SHP77 treated with DMSO at 0.1 percent for 48 hours (cell line): ENCODE measurements at places on chromosomes 16 and 17.

GRCh38 chr17:71934520-71934919 lies 186.3 kb upstream of the SOX9 start:
- no peak for DNase-seq

DNA sequence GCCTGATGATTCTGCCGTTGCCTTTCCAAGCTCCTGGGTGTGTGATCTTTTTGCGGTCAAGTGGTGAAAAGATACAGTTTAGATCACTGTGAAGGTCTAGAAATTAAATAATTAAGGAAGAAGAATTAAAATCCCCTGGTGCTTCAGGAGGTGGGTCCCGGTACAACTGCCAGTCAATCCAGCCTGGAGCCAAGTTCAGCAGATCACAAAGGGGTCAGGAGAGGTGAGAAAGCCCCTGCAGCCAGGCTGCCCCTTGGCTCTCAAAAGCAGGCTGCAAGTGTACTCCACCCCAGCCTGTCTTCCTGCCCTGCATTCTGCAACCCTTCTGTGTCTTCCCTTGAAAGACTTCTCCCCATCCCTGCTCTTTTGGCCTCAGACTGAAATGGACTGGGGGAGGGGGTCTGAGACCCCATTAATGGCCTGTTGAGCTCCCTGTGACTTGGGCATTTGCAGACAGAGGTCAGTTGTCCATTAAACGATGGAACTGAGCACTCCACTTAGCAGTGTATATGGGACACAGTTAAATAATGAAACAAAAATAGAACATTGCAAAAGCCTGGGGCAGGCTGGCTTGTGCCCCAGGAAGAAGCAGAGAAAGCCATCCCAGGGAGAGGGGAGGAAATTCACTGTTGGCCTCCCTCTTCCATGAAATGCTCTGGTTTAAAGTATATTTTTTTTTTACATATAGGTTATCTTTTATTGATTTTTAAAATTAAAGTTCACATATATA lies 15.1 kb downstream of the CACNG5 start:
- DNase-seq, result no peak

GRCh38 chr16:56332464-56333079 lies 92.8 kb downstream of the AMFR start:
- DNase-seq, result no peak

DNA sequence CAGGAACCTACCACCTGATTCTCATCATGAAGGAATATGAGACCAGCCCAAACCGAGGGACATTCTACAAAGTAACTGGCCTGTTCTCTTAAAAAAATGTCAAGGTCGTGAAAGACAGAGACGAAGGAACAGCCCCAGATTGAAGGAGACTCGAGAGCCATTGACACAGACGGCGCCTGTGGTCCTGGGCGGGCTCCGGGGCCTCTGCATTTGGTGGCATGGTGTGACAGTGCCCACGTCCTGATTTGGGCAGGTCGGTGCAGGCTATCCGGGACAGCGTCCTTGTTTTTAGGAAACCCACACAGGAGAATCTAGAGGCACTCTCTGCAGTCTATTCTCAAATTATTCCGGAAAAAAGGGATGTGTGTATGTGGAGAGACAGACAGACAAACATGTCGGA lies 64.1 kb downstream of the ADCY9 start:
- no peak for DNase-seq

- peak; percentile 7 for DNase-seq
Measured at GRCh38 chr17:74569020-74570003, 2.0 kb upstream of the CD300H start.

DNA sequence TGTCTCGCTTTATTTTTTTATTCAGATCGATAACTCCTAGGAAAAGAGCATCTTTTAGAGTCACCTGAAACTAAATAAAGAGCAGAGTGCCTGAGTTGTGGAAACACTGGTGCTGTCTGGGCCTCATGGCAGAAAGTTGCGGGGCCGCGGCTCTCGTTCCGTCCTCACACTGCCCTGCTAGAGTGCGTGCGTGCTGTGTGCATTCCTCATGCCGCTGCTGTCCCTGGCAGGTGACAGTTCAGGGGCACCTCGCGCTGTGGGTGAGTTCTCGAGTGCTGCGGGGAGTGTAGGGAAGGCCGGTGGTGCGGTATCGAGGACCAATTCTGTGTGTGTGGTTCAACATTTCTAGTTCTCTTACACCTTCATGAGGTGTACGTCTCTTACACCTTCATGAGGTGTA lies 136.6 kb downstream of the RPTOR start:
- DNase-seq, result no peak

DNA sequence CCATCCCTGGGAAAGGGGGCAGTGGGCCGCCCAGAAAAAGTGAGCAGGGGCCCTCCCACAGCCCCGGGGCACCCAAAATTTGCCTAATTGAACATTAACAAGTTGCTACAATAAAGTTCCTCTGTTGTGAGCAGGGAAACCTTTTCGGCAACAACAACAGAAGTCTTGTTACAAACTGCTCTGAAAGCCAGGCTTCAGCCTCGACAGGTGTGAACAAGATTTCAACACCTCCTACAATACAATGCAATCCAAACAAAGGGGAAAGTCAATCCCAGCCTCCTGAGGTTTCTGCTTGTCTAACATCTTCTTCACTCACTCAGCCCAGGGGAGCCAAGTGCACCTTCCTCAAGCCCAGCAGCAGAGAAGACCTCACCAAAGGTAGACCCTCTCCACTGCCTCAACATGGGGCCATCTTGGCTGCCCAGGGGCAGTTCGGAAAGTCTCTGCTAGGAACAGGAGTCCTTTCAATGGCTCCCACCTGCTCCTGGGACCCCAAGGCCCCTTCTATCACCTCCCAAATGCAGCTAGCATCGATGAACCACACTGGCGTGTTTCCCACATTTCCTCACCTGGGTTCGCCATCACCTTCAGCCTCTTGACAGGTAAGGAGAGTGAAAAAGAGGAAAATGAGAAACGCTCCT lies 19.1 kb downstream of the ZFHX3 start:
- DNase-seq, result no peak

GRCh38 chr17:69853541-69854224 lies 221.3 kb upstream of the KCNJ16 start:
- DNase-seq, result no peak

- no peak for DNase-seq
Measured at GRCh38 chr16:78494674-78495073, 395.2 kb downstream of the WWOX start.

- no peak for DNase-seq
Measured at GRCh38 chr17:72308744-72309385, 188.0 kb downstream of the SOX9 start.

DNA sequence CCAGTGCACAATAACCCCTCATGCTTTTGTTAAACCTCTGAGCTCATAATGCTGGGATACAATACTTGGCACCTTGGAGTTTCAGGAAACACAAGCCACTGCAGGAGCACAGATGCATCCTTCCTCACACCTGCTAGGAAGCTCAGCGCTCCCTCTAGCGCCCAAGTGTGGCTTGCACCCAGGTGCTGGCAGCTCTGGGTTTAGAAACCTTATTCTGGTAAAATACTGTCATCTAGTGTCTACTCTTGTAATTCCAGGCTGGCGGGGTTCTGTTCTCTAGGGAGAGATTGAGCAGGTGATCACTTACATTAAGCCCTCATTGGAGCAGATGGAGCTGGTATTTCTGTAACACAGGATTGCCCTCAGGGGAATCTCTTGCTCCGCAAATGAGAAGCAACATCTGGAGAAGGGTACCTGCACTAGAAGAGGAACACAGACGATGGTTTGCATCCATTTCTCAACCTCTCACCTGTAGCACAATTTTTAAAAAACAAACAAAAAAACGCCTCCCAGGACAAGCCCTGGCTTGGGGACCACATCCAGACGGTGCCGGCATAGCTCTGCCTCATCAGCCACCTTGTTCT lies 1.5 kb downstream of the CCL1 start:
- DNase-seq, result peak; percentile 78

DNA sequence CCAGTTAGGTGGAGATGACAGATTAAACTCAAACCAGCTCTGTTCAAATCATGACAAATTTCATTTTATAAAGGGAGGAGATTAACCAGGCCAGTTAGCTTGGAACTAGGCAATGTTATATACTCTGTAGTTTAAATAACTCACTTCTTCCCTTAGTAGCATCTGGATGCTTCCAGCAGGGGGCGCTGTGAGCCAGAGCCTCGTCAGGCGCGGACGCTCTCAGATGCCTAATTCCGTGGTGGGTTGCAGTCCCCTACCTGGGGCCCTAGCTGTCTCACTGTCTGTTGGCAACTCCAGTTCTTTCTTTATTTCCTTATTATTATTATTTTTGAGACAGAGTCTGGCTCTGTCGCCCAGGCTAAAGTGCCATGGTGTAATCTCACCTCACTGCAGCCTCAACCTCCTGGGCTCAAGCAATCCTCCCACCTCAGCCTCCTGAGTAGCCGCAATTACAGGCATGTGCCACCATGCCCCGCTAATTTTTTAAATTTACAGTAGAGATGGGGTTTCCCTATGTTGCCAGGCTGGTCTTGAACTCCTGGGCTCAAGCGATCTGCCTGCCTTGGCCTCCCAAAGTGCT lies 17.3 kb upstream of the WFDC1 start:
- DNase-seq, result peak; percentile 14
